ENCODE measurements at places on chromosomes 2 and 18.

- no peak for DNase-seq
Measured at GRCh38 chr2:33274524-33274923, 201.9 kb upstream of the RASGRP3 start.

DNA sequence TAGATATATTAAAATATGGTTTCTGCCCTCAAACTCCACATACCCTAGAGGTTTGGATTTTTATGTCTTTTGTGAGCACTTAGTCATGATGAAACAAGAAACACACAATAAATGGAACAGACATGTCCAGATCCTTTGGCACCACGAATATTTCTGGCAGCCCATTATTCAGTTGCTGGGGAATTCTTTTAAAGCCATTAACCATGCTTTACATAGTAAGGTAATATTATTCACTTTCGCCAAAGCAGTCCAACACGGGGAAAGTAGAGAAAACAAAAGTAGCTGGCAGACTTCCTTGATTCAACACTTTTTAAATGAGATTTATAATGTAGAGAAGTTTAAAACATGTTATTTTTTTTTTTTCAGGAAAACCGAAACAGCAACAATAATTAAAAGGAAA lies 235.4 kb downstream of the PIEZO2 start:
- no peak for DNase-seq

DNA sequence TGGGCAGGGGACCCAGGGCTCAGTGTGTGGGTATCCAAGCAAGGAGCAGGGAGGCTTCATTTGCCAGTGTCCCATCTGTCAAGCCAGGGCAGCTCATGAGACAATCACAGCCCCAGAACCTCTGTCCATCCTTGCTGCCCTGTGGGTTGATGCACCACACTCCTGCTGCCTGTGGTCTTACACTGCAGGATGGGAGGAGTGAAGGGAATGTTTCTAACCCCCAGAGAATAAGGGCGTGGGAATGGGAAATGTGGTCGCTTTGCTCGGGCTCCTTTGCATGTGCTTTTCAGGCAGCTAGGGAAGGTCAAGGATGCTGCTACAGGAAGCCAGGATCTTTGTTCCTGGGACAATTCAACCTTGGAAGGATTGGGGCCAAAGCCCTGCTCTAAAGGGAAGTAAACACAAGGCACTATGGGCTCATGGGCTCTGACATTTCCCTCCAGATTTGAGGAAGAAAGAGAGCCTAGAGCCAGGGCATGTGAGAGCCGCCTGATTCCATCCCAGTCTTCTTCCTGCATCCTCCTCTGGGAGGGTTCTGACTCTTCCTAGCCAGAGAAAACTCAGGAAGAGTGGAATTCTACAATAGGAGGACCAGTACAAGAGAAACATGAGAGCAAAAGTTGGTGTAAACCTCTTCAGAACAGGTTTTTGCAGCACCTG lies 18.8 kb upstream of the MAP3K20 start:
- no peak for DNase-seq

GRCh38 chr2:42297322-42297936 lies 63.6 kb downstream of the COX7A2L start:
- no peak for DNase-seq

- no peak for DNase-seq
Measured at GRCh38 chr18:77024476-77024875, 108.1 kb downstream of the MBP start.

GRCh38 chr2:53859206-53860181 lies at the start of gene GPR75:
Gene GPR75 (minus strand): TSS chr2:53859967. CDS start chr2:53854756, 5,211 bp downstream.
- no peak for DNase-seq

DNA sequence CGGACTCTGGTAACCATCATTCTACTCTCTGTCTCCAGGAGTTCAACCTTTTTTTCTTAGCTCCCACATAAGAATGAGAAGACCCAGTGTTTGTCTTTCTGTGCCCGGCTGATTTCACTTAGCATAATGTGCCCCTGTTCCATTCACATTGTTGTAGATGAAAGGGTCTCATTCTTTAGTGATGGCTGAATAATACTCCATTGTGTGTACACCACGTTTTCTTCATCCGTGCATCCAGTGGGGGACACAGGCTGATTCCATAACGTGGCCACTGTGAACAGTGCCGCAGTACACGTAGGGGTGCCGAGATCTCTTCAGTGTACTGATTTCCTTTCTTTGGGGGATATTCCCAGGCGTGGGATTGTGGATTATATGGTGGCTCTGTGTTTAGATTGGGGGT lies 72.3 kb upstream of the NFATC1 start:
- DNase-seq = no peak

DNA sequence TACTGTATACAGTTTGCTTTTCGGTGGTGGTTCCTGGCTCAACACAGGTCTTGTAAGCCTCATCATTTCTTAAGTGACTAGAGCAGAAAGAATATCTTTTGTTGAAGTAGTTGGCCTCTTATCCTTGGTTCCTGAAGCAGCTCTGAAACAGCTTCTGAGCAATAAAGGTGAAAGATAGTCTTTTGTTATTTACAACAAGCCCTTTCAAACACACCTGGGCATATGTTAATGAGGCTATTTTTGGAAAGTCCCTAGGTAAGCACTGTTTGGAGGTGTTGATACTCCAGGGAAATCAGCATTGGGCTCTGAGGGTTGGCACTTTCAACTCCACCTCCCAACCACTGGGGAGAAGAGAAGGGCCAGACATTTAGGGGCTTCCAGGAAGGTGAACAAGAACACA lies 211.0 kb downstream of the MCFD2 start:
- DNase-seq = no peak

- DNase-seq = no peak
Measured at GRCh38 chr2:231452799-231453508, 11.3 kb downstream of the NCL start.

- DNase-seq = no peak
Measured at GRCh38 chr2:172965433-172966212, 110.0 kb upstream of the MAP3K20 start.

DNA sequence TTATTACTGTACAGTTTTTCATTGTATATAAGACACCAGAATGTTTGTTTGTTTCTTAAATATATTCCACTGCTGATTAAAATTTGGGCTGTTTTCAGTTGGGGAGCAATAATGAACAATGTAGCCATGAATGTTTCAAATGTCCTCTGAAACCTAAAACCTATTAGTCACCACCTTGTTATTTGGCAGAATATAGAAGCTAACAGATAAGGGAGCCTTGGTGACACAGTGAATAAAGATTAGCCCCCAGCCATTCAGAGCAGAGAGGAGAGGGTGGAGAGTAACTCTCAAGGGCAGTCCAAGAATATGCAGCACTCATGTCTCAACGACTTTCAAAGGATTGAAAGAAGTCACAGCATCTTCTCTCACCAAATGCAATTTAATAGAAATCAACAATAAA lies 43.1 kb upstream of the ATP8B1 start:
- DNase-seq = peak; percentile 76

DNA sequence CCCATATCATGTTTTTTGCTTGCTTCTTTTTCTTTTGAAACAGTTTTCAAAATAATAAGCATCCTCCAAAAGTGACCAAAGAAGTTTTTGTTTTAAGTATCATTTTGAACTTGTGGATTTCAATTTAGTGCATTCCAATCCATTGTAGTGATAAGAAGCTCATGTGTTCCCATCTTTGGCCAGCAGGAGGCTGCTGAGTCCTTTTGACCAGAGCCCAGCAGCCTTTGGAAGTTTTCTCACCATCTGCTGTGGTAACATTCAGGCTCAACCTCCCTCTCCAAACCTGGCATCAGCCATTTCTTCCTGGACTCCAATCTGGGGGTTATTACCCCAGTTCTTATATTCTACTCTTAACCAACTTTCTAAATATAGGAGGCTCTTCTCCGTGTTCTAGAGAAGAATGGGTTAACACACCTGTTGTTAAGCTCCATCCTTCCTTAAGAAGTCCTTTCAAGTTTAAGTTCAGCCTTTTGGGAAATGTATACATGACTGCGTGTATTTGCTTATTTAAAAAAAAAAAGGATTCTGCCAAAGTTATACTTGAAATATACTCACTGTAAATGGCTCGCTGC lies 39.0 kb upstream of the MAL start:
- DNase-seq = peak; percentile 43

DNA sequence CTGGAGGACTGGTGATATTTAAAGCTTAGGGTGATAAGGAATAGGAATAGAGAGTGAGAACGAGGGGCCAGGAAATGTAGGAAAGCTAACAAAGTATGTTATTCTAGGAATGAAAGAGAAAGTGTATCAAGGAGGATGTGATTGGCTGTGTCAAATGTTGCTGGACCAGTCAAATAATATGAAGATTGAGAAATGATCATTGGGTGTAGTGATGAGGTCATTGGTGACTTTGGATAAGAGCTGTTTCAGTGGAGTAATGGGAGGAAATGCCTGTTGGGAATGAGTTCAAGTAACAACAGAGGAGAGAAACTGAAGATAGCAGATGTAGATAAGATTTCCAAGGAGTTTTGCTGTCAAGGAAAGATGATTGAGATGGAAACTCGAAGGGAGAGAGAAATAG lies 74.4 kb downstream of the UBE2E3 start:
- DNase-seq = no peak

DNA sequence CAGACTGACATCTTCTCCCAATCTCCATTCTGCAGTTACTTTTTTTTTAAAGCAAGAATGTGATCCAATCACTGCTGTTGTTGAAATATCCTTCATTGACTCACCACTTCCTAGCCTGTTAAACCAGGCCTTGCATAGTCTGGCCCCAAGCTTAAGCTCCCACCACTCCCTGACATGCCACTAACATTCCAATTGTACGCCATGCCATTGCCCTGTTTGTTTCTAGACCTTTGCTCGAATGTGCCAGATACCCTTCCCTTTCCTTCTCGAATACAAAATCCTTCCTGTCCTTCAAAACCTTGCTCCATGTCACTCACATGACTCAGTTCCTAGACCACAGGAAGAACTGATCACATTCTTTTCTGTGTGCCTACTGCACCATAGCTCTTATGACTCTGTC lies 224.2 kb downstream of the CYRIA start:
- no peak for DNase-seq

GRCh38 chr2:39325966-39326365 lies 82.2 kb upstream of the CDKL4 start:
- DNase-seq = no peak

GRCh38 chr2:37829202-37829601 lies 95.9 kb upstream of the RMDN2 start:
- peak; percentile 97 for DNase-seq

- DNase-seq = no peak
Measured at GRCh38 chr2:53818854-53819435, 32.1 kb downstream of the ERLEC1 start.

- DNase-seq = no peak
Measured at GRCh38 chr2:240834377-240834975, 14.5 kb upstream of the KIF1A start.

DNA sequence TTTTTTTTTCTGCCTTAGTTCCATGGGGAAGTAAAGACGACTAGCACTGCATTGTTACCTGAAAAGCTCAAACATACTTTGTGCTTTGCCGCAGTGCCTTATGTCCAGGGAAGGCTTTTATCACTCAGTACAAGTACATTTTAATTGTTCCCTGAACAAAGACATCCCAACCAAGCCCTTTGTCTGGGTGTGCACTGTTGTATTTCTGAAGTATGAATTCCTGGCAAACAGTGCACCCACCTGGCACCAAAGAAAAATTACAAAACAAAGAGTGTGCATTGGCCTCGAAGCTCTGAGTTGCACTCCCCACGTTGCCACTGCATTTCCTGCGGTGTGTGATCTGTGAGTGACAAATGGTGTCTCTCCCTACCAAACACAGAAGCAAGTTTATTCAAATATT lies 858.5 kb upstream of the PIK3C3 start:
- no peak for DNase-seq

- no peak for DNase-seq
Measured at GRCh38 chr2:2886922-2887321, 490.7 kb downstream of the EIPR1 start.

DNA sequence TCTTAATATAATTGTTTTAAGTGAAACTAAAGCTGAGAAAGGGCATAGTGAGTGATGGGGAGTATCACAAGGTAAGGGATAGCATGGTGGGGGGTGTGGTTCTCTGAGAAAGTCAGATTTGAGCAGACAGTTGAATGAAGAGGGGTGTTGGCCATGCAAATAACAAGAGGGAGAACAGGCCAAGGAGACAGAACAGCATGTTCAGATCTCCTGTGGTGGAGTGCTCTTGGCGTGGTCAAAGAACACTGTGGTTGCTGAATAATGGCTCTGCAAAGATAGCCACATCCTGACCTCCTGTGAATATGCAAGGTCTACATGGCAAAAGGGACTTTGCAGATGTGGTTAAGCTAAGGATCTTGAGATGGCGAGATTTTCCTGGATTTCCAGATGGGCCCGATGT lies 389.2 kb downstream of the TMEM182 start:
- DNase-seq = no peak

DNA sequence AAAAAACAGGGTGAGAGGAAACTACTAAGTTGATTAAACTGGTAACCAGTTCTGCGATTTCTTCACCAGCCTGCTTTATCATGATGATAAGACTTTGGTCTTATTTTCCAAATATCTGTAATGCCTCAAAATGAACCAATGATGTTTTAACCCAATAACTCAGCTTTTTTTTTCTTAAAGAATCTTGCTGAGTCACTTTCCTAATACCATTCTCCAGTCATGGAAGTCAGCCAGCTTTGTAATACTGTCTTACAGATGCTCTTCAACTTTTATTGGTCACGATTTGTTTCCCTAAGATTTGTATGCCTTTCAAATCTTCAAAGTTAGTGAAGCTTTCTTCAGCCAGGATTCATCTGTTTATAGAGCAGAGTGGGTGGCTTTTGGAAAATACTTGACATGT lies 47.7 kb upstream of the SMIM21 start:
- DNase-seq = peak; percentile 51

- no peak for DNase-seq
Measured at GRCh38 chr2:181235683-181236459, 221.3 kb upstream of the ITGA4 start.

- DNase-seq = no peak
Measured at GRCh38 chr2:31049916-31050588, 88.2 kb downstream of the GALNT14 start.

DNA sequence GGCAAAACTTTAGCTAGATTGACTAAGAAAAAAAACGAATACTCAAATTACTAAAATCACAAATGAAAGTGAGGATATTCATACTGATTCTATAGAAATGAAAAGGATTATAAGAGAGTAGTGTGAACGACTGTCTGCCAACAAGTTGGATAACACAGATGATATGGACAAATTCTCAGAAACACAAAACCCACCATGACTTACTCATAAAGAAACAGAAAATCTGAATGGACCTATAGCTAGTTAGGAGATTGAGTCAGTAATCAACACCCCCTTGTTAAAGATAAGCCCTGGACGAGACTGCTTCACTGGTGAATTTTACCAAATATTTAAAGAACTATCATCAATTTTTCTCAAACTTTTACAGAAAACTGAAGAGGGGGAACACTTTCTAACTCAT lies 108.8 kb upstream of the TMEM200C start:
- DNase-seq = no peak

GRCh38 chr2:122713800-122714199 lies 958.3 kb downstream of the TSN start:
- DNase-seq = no peak

GRCh38 chr2:163123526-163123925 lies 285.0 kb upstream of the KCNH7 start:
- DNase-seq = no peak

Data from non-pigmented ciliary epithelial cell (primary cell).